Upper lobe of left lung (tissue), 6 donors: ENCODE measurements at places on chromosomes 12 and 14. TPM values are rescaled to one million over a fixed set of nuclear protein-coding genes. Genes with fewer than 3 reads are reported as not detected.

ATG14 gene
- total RNA-seq, result 10.5 TPM

DPPA3 gene
- not detected for total RNA-seq

GPRC5D gene
- 0.66 TPM for total RNA-seq

- no peak for DNase-seq
Measured at GRCh38 chr14:91515979-91516378, 5.9 kb upstream of the PPP4R3A start.

- DNase-seq, result no peak
Measured at GRCh38 chr12:39441189-39441962, 1.5 kb downstream of the KIF21A start.

- no peak for DNase-seq
Measured at GRCh38 chr14:83757916-83758315, 1772.0 kb upstream of the FLRT2 start.

DNA sequence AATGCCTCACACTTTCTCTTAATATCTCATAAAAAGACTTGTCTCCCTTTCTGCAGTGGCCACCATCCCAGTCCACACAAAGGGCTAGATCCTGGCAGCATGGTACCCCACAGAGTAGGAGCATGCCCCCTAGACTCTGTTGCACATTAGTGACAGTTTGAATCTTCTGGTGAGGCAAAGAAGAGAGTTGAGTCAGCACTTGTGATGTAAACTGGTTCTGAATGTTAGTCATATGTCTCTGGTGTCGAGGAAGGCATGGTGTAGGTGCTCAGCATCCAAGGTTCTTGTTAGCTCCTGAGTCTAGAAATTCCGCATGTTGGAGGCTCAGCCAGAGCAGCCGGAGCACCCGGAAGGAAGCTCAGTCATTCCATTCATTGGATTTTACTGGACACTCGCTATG, 9.8 kb downstream of the TTC9 start:
- DNase-seq, result no peak

GRCh38 chr12:8508910-8509841, 4.1 kb upstream of the CLEC4D start:
- peak; percentile 34 for DNase-seq

- peak; percentile 96 for DNase-seq
Measured at GRCh38 chr12:53452159-53453077, 516 bp downstream of the PCBP2 start.

DNA sequence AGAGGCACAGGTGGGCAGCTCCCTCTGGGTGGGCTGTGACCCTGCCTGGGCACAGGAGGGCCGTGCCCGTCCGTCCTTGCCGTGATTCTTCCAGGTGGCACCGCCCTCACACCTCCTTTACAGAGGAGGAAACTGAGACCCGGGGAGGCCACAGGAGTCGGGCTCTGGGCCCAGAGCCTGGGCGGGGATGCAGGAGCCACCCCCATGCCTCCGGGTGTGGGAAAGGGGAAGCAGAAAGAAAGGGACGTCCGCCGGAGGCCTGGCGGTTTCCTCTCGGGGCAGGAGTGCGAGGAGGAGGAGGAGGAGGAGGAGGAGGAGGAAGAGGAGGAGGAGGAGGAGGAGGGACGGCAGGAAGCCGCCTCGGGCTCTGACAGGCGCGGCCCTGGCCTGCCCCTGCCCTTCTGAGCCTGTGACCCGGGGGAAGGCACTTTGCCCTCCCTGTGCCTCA, 23.0 kb downstream of the SH2B3 start:
- DNase-seq, result peak; percentile 79

DNA sequence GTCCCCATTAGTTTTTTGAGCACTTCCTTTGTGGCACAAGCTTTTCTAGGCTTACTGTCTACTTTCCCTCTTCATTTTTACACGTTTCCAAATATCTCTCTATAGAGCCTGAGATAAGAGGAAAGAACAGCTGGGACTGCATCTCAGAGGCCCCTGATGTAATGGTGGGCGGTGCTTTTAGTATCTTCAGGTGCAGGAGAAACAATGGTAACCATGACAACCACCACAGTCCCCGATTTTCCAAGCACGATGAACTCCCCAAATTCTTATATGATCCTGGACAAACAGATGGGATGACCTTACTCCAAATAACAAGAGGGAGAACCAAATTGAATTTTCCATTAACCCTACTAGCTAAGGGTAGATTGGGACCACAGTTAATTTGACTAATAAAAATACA, 103.3 kb downstream of the AEBP2 start:
- DNase-seq, result no peak
